ENCODE measurements at places on chromosomes 16 and 17.
A peak's percentile ranks its signal among the peaks of the same experiment; 100 is the strongest.

- no peak for DNase-seq
Observed at GRCh38 chr17:16353317-16354174, at the start of gene CENPV. Gene CENPV, minus strand, starts transcription at chr17:16353469. Its CDS starts 33 bp downstream, at chr17:16353436.

- DNase-seq: no peak
Observed at GRCh38 chr17:19750020-19750572, 2.0 kb upstream of the ALDH3A1 start.

GRCh38 chr17:4579678-4580077 lies 4.7 kb upstream of the SMTNL2 start:
- DNase-seq: no peak

DNA sequence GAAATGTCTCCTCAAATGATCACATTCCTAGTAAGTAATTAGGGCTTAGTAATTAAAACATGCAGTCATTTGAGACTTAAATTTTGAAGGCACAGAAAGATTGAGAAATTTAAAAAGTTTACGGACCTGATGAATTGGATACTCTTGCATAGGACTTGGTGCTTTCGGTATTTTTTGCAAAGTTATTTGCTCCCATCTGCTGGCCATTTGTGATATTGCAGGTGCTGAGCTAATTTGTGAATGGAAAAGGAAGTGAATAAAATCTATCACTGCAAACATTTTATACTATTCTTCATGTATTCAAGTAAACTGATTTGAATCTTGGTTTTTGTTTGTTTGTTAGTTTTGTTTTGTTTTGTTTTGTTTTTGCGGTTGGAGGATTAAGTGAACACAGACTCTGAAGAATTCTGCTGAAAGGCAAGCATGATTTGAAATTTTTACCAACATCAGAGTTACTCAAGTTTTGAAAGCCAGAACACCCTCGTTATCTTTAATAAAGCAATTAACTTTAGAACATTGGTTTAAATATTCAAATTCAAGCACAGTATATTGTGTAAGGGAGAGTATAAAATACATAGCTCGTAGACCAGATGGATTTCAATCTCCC lies 689.5 kb upstream of the RBFOX1 start:
- DNase-seq: no peak

DNA sequence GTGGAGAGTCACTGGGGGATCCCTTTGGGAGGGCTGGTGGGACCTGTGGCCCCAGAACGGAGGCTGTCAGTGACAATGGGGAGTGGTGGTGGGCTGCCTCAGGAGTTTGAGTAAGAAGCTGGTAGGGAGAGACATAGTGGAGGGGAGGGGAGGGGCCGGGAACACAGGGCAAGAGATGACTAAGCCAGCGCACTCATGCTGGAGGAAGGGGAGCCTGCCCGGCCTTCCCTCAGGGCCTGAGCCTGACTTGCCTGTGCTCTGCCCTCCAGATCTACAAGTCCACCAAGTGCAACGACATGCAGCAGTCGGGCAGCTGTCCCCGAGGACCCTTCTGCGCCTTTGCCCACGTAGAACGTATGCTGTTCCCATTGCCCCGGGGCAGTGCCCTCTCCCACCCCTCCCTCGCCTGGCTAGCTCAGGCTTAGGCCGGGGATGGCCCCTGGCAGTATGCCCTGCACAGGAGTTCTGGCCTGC lies 29.3 kb downstream of the UNC13D start:
- DNase-seq: no peak

GRCh38 chr16:1055557-1055924 lies 17.0 kb upstream of the SSTR5 start:
- DNase-seq: no peak

DNA sequence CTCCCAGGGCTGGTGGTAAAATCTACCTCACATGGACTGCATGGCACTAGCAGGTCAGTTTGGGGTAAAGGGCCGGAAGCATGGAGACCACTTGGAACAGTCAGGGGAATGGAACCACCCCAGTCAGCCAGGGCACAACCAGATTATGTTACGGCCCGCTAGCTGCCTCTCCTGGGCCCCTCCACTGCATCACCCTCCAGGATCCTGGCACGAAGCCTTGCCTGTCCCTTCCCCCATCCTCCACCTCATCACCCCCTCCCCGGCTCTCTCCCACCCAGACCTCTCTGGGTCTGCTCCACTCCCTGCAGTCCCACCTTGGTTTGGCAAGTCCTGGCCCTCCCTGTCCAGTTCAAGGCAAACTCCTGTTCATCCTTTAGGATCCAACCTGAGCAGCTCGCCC lies 91.7 kb downstream of the CLEC16A start:
- DNase-seq: no peak

- DNase-seq: no peak
Observed at GRCh38 chr16:51262428-51262827, 111.4 kb upstream of the SALL1 start.

- no peak for DNase-seq
Observed at GRCh38 chr17:65173284-65173793, 36.2 kb downstream of the RGS9 start.

DNA sequence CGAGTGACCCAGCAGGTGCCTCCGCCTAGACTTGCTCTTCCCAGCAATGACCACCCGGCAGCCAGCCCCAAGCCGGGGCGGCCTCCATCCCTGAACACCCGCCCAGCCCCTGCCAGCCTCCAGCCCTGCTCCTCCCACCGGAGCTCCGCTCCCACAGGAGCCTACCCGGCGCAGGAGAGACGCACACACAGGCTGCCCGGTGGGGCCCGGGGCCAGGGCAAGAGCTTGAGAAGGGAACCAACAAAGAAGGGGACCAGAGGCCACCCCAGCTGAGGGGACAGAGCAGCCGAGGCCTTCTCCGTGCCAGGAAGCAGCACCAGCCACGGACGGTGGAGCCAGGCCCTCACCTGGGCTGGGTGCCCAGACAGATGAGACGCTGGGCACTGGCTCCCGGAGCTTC lies 13.8 kb downstream of the PKD1 start:
- DNase-seq: no peak

DNA sequence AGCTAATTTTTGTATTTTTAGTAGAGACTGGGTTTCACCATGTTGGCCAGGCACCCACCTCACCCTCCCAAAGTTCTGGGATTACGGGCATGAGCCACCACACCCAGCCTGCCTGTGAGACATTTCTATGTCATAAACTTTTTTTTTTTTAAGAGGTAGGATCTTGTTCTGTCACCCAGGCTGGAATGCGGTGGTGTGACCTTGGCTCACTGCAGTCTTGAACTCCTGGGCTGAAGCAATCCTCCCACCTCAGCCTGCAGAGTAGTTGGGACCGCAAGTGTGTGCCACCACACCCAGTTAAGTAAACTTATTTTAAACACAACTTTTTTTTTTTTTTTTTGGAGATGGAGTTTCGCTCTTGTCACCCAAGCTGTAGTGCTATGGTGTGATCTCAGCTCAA lies 47.2 kb downstream of the SCNN1G start:
- no peak for DNase-seq

DNA sequence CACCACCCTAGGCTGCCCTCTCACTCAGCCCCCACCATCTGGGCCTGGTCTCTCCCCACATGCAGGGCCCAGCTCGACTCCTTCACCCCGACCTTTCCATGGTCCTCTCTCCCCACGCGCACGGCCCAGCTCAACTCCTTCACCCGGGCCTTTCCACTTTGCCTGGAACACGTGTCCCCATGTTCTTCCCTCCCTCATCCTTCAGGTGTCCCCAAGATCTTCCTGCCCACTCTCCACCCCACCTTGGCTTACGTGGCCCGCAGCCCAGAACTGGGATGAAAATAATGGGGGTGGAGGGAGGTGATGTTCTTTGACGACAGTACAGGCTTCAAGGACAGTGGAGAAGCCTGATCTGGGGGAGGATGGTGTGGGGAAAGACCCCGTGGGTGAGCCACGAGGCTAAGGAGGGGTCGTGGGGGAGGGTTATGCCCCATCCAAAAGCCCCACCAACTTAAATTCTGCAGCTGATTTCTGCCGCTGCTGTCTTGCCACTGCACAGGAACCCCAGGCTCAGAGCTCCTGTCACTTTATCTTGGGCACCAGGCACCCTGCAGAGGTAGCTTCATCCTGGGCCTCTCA lies 9.9 kb upstream of the MEAK7 start:
- DNase-seq: no peak

DNA sequence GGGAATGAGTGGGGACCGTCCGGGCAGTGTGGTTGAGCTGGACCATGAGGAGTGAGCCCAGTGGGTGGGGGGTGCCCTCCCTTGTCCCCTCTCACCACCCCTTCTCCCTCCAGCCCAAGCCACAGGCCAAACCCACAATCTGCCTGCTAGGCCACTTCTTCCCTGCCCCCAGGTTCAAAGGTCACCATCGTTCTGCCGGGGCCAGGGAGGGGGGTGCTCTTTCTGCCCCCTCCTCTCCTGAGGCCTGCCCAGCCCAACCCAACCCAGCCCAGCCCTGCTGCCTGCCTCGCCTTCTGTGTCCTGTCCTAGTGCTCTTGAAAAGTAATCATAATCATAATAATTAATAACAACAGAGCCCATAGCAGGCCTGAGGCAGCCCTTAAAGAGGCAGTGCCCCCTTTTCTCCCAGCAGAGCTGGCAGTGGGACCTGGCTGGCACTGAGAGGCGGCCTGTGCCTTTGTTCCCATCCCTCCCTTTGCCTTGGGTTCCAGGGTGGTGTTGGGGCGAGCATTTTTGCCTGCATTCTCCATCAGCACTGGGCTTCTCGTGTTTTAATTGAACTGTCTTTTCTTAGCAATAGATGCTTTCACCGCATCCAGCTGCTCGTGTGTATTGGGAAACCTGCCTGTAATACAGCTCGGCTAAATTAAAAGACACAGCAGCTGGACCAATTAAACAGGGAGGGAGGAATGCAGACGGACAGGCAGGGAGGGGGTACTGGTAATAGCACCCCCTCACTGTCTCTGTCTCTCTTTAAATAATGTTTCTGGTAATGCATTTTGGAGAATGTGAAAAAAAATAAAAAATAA lies 46.8 kb downstream of the SREBF1 start:
- no peak for DNase-seq

GRCh38 chr16:79271583-79271982 lies 329.0 kb downstream of the MAF start:
- DNase-seq: no peak

DNA sequence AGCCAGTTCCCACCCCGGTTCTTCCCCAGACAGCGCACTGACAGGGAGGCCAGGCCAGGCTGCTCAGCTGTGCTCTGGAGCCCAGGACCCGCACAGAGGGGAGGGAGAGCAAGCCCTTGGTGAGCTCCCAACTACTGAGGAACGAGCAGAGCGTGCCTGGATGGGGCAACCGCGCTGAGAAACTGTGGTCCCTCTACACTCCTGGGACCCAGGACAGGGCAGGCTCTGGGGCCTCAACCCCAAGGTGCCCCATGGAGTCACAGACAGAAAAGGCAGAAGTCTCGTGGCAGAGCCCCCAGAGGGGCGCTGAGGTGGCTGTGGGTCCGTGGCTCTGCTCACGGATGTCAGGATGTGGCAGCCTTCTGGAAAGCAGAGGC lies 16.3 kb downstream of the SLX4 start:
- no peak for DNase-seq

DNA sequence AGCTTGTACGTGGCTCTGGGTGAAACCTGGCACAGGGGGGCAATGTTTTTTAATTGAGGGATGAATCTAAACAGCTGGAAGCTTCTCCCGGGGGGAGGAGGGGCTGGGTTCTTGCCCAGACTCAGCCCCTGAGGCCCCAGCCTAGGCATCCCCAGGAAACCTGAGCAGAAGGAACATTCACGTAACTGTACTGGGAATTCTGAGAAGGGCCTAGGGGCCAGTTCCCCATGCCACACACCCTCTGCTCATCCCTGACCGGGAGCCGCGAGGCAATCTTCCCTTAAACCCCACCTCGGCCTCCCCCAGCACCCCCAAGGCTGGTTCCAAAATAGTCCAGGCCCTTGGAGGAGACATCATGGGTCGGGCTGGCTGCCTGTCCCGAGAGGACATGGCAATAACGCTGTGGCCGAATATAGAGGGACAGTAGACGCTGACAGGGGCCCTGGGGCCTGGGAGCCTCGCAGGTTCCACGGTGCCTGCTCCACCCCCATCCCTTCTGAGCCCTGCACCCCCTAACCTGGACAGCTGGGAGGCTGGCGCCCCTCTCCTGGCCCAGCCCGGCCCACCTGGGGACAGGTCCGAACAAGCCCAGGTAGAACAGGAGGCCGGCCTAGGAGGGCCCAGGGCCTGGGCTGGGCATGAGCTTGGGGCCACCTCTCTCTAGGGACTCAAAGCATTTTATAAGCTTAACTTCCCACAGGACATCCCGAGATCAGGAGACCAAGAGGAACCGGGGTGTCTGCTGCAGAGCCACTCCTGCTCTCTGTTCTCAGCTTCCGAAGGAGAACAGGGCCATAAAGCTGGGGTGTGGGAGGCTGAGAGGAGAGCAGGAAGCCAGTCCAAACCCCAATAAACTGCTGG lies 83.2 kb upstream of the TOB1 start:
- no peak for DNase-seq

- no peak for DNase-seq
Observed at GRCh38 chr17:71024969-71025368, 855.6 kb downstream of the KCNJ2 start.

DNA sequence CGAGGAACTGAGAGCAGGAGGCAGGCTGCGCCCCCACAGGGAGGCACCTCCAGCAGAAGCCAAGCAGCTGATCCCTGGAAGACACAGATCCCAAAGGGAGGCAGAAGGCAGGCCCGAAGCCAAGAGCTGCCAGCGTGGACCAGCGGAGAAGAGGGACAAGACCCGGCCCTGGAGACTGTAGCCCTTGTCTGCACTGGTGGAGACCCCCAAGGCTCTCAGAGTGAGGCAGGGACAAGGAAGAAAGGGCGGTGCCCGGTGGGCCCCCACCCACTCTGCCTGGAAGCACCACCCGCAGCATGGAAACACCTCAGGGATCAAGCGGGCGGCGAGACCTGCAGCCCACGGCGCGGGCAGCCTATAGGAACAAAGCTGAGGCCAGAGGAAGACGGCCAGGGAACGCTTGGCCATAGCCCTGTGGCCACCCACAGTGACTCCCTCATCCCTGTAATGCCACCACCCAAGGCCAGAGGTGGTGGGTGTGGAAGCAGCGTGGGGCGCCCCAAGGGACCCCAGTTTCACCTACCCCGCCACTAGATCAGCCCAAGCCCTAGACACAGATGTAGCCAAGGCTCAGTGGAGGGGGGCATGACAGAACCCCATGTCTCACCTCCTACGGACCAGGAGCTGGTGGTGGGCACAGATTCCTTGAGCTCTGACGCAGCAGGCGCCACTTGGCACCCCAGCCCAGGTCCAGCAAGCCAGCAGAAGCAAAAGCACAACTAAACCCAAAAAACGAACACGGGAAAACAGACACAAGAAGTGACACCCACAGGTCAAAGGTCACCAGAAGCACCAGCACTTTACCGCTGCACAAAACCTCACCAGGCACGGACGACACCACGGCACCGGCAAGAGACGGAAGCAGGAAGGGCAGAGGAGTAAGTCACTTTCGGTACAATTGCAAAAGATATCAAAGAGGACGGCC lies 2.9 kb upstream of the SIRT7 start:
- DNase-seq: peak; percentile 40

DNA sequence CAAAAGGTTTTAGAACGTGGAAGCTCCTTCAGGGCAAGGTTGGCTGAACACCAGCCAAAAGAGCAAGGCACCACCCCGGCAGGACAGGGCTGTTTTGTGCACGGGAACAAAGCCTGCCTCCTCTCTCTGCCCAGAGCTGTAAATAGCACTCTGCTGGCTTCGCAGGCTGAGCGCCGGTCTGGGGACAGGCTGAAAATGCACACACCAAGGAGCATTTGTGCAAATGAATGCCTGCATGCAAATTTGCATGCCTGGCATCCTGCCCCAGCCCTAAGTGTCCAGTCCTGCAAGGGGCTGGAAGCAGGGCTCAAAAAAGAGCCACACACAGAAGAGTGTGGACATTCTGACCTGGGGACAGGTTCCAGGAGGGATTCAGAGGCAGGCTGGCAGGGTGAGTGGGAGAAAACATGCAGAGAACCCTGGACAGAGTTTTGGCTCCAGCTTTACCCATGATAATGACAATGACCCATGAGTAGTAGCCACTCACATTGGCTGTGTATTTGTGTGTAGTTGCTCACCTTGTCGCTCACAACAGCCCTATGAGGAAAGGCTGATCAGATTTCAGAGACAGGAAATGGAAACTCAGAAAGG lies 11.7 kb downstream of the ABAT start:
- no peak for DNase-seq
